Esophagus muscularis mucosa (tissue), 4 donors: ENCODE measurements at places on chromosomes 12 and 14. TPM values are rescaled to one million over a fixed set of nuclear protein-coding genes. Genes with fewer than 3 reads are reported as not detected.
A peak's percentile ranks its signal among the peaks of the same experiment; 100 is the strongest.

Gene ASCL1
- not detected for total RNA-seq

Gene TCTN2
- total RNA-seq, result 5.4 TPM

Gene CPNE6
- total RNA-seq, result 0.26 TPM

Gene CBLN3
- total RNA-seq, result 1.9 TPM

- peaks cover 29% of the 10 kb centered on the region for H3K4me1 ChIP-seq
- peak overlapping the region; percentile 91 for H3K27ac ChIP-seq
- H3K4me3 ChIP-seq, result peak overlapping the region; percentile 86
- H3K36me3 ChIP-seq, result no peaks in the 10 kb centered on the region
- no peaks in the 10 kb centered on the region for H3K27me3 ChIP-seq
- DNase-seq, result peak; percentile 92
These were observed 815 bp downstream of the NID2 start for GRCh38 chr14:52067873-52068614.

DNA sequence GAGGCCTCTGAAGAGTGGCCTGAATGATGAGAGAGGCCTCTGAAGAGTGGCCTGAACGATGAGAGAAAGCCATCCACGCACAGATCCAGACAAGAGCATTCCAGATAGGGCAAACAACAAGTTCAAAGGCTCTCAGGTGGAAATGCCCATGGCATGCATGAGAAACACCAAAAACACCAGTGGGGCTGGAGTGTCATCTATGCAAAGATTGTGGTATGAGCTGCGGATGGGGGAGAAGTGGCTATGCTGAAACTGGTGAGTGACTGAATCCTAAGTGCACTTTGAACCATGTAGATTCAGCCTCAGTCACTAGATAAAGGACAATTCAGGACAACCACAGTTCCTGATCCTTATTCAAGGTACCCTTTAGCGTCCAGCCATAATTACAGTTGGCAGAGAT is 79.4 kb upstream of the GZMB start:
- peak; percentile 42 for DNase-seq
- H3K4me3 ChIP-seq, result no peak overlapping the region
- H3K4me1 ChIP-seq, result peaks cover 6% of the 10 kb centered on the region
- H3K27me3 ChIP-seq, result no peaks in the 10 kb centered on the region
- H3K27ac ChIP-seq, result no peak overlapping the region
- no peaks in the 10 kb centered on the region for H3K36me3 ChIP-seq

DNA sequence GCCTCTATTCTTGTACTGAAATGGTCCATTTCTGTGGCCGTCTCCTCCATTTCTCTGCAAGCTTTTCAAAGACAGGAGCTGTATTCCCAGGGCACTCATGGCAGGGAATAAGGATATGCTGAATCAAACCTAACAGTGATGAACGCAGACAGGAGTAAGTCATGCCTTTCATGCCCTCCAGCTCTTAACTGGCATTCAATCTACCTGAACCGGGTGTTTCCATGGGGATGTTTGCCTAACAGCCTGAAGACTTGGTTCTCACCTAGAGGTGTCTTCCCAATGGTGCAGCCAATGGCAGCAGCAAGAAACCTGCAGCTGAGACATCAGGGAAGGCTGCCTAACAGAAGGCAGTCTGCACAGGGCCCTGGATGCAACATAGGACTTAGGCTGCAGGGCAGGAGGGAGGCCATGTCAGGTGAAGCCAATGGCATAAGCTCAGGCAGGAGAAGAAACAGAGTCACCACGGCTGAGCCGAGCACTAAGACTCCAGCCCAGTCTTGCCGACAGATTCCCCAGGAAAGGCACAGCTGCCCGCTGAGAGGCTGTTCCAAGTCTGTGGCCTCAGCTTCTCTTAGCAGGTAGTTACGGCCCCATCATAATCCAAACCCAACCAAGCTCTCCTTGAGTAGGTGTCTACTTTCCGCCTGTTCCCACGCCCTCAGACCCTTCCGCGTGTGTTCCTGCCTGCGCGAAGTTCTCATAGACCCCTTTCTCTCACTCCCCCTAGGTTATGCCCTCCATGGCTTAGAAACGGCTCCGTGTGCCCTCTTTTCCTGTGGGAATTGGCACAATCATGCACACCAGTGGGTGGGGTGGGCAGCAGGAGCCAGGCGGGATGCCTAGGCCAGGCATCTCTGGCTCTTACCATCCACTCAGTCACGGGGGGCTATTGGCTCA is 44.1 kb downstream of the VWF start:
- H3K27ac ChIP-seq, result no peak overlapping the region
- H3K4me1 ChIP-seq, result peaks cover 47% of the 10 kb centered on the region
- no peak overlapping the region for H3K4me3 ChIP-seq

DNA sequence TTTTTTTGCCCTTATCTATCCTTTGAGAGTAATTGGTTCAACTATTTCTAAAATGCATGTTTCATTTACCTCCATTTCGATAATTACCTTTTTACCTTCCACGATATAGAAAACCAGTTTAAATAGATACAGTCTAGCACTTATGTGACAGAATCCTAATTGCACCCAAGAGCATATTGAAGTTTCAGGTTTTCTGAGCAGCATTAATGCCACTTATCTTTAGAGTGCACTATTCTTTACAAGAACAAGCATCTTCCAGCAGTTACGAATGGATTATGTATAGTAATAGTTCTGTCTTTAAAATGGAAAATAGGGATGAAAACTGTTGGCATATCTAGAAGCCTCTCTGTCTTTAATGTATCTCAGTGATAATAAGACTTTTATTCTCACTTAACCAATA is 82.2 kb upstream of the ATXN7L3B start:
- H3K36me3 ChIP-seq, result no peaks in the 10 kb centered on the region
- H3K27me3 ChIP-seq, result no peaks in the 10 kb centered on the region
- no peak overlapping the region for H3K4me3 ChIP-seq
- no peaks in the 10 kb centered on the region for H3K4me1 ChIP-seq
- DNase-seq, result no peak

DNA sequence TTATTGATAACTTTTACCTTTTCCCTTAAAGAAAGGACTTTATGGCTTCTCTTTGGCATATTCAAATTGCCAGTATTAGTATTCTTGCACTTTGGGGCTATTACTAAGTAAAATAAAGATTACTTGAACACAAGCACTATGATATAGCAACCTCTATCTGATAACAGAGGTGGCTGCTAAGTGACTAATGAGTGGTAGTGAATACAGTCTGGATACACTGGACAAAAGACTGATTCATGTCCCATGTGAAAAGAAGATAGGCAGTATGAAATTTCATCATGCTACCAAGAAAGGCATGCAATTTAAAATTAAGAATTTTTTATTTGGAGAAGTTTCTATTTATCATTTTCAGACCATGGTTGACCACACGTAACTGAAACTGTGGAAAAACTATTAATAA is 399.9 kb downstream of the FSCB start:
- DNase-seq, result no peak
- H3K36me3 ChIP-seq, result no peaks in the 10 kb centered on the region
- H3K27ac ChIP-seq, result no peak overlapping the region
- H3K4me3 ChIP-seq, result no peak overlapping the region
- H3K27me3 ChIP-seq, result no peaks in the 10 kb centered on the region

DNA sequence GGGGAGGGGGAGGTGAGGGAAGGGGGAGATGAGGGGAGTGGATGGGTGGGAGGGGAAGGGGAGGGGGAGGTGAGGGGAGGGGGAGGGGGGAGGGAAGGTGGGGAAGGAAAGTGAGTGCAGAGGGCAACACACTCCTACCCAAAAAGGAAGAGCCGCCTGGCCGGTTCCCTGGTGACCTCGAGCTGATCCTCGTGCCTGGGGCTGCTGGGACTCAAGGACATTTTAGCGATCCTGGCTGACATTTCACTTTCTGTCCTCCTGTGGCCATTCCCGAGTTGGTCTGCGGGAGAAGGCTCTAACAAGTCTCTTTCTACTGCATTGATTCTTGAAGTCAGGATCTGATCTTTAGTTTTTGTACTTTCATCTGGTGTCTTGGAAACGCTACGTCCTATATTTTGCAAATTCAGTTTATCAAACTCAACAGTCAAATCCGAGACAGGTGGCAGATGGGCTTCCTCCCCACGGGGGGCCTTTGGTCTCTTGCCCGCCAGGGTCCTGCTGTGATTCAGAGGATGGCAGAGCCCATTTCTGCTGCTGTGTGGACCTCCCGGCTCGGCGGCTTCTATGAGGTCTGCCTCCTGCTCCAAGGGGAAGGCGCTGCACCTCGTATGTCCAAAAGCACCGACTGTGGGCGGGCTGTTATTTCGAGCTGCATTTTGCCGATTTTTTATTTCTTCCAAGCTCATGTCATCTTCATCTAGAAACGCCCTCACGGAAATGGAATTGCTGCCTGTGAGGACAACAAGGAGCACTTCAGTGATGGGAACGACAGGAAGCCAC is 19.1 kb downstream of the PGAM5 start:
- no peaks in the 10 kb centered on the region for H3K27me3 ChIP-seq
- no peak overlapping the region for H3K27ac ChIP-seq
- DNase-seq, result no peak
- no peaks in the 10 kb centered on the region for H3K4me1 ChIP-seq

GRCh38 chr14:54529811-54530210 is 20.1 kb downstream of the CGRRF1 start:
- H3K36me3 ChIP-seq, result peaks cover 32% of the 10 kb centered on the region
- H3K4me3 ChIP-seq, result no peak overlapping the region
- H3K4me1 ChIP-seq, result no peaks in the 10 kb centered on the region
- no peak overlapping the region for H3K27ac ChIP-seq
- H3K27me3 ChIP-seq, result no peaks in the 10 kb centered on the region

DNA sequence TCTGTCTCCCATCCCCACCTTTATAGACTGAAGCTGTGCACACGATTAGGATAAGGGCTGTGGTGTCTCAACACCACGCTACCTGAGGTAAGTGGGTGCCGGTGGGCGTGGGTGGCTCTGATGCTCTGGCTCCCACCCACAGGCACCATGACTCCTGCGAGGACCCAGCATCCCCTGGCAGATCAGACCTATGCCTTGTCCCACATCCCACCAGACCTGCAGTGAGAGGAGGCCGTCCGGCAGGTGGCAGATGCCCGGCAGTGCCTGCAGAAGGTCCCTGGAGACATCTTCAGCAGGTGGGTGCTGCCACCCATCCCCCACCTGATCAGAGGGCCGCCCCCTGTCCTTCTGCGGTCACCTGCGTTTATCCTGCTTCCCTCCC is 104.4 kb upstream of the PRB2 start:
- no peaks in the 10 kb centered on the region for H3K27me3 ChIP-seq
- no peak for DNase-seq
- H3K4me3 ChIP-seq, result no peak overlapping the region
- peaks cover 4% of the 10 kb centered on the region for H3K4me1 ChIP-seq
- no peak overlapping the region for H3K27ac ChIP-seq

GRCh38 chr12:3752741-3753486 is at the start of gene CRACR2A:
Gene CRACR2A, minus strand, starts transcription at chr12:3753109. Its CDS starts 56,110 bp downstream, at chr12:3696999.
- H3K27me3 ChIP-seq, result no peaks in the 10 kb centered on the region
- H3K27ac ChIP-seq, result peak within 1 kb of the TSS; percentile 61
- H3K36me3 ChIP-seq, result no peaks in the 10 kb centered on the region
- DNase-seq, result peak; percentile 91
